ENCODE measurements at places on chromosomes 11 and 22.
A peak's percentile ranks its signal among the peaks of the same experiment; 100 is the strongest.

DNA sequence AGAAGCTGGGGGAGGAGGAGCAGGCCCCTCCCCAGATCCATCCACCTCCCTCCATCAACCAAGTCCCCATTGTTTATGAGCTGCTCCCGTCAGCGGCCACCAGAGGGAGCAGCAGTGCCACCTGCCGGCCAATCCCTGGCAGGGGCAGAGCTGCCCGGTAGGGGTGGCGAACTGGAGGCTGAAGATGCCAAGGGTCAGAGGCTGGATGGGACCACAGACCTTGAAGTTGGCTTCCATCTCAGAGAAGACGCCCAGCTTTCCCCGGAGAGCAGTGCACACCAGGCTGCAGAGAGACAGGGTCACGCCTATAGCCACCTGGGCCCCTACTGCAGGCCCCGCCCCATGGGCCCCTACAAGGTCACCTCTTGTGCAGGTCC, 3.6 kb downstream of the FIBP start:
- DNase-seq = peak; percentile 66

DNA sequence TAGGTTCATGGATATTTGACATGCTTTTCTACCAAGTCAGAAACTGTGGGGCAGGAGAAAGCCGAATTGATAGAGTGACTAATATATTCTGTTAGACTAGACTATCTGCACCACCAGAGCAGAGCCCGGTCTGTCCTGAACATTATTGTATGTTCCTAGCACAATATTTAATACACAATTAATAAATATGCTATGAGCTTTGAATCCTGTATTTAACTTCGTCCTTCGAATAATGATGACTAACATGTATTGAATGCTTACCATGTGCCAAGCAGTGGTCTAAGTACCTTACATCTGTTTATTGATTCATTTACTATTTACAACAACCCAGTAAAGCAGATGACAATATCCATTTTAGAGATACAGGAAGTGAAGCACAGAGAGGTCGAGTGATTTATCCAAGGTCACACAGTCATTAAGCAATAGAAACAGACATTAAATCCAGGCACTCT, 44.8 kb upstream of the ANO3 start:
- DNase-seq = no peak

GRCh38 chr11:21969841-21970240, 223.0 kb upstream of the ANO5 start:
- DNase-seq = no peak

- no peak for DNase-seq
These were observed 18.8 kb upstream of the CDKN1C start for GRCh38 chr11:2904153-2905052.

DNA sequence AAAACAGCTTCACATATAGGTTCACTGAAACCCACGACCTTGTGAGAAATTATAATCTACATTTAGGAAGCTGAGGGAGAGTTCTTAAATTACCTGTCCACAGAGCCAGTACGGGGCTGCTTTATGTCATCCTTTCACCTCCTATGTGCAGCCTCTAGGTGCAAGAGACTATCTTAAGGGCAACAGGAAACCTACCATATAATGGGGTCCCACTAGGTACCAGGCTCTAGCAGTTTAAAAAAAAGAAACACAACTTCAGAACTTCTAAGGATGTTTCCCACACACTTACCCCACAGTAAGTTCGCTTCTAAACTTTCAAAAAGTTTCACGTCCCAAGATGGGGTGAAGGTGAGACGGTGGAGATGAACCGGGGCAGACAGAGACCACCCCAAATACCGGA, 573 bp downstream of the STK33 start:
- DNase-seq = no peak

GRCh38 chr11:48074425-48075181, 94.2 kb downstream of the PTPRJ start:
- no peak for DNase-seq

DNA sequence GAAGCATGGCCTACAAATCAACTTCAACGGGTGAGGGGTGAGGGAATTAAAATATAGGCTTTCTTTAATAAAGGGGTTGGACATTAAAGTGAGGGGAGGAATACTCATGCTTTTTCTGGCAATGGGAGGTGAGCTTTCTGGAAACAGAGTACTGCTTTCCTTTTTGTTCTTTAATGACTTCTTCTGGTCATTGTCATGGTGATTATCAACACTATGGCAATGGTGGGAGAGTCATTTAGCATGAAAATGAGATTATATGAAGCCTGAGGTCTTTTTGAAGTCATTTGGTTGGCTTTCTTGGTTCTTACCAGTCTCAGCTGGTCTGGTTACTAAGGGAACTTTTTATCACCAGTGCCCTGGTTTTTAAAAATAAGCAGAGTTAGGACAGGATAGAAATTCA, 475.8 kb upstream of the LRRC4C start:
- no peak for DNase-seq

GRCh38 chr22:45169591-45170466, 6.1 kb downstream of the NUP50 start:
- no peak for DNase-seq

GRCh38 chr11:109857637-109858036, 235.6 kb upstream of the ZC3H12C start:
- no peak for DNase-seq

DNA sequence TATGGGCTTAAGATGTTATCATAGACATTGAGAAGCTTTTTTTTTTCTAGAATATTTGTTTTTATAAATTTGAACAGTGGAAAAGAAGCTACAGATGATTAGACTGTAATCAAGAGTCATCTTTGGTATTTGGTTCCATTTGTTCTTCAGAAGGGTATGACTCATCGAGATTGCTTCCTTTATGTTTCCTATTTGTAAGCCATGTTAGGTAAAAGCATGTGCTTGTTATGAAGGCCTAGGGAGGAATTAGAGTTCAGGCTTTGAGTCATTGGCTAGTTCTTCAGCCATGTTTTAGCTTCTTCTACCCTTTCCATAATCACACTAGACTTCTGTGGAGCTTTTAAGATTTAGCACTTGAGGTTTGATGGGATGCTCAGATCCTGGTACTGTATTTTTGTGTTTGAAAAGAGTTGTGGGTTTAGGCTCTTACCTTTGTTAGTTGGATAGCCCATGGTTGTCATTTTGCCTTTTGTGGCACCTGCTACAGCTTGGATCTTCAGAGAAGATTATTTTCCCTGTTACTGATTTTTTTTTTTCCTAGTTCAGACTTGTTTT, 44.3 kb downstream of the POLD3 start:
- no peak for DNase-seq

- no peak for DNase-seq
These were observed 416.4 kb downstream of the MIAT start for GRCh38 chr22:27073601-27074425.

- DNase-seq = no peak
These were observed 40.5 kb downstream of the SREBF2 start for GRCh38 chr22:41873391-41873790.

DNA sequence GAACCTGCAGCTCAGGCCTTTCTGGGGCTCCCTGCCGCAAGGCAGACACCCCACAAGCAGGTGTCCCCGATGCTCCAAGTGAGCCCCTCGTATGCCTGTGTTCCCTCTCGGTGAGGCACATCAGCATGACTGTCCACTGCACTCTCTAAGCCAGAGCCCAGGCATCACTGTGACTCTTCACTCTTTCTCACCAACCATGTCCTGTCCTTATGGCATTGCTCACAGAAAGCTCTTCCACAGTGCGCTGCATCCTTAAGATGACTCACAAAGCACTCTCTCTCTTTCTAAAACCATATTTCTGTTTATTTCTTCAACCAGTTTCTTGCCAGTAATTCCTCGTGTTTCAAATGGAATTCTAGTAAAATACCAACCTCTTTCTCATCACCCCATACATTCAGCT, 18.1 kb downstream of the GAB4 start:
- DNase-seq = no peak

Data from RWPE2 (cell line).